ENCODE measurements at places on chromosomes 12 and 14. TPM values are rescaled to one million over a fixed set of nuclear protein-coding genes. Genes with fewer than 3 reads are reported as not detected.

DNA sequence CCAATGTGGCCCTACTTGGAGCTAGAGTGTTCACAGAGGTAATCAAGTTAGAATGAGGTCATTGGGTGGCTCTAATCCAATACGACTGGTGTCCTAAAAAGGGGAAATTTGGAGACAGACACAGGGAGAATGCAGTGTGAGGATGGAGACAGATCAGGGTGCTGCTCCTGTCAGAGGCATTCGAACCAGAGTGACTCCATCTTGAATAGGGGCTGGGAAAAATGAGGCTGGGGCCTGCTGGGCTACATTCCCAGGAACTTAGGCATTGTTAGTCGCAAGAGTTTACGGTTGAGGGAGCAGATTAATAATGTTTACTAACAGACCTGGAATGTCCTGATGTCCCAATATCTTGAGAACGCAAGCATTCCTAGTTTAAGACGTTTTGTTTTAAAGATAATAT is 20.2 kb downstream of the TNFAIP2 start:
- no peak for DNase-seq

- DNase-seq = no peak
Measured at GRCh38 chr14:65065719-65066118, 36.6 kb downstream of the MAX start.

DNA sequence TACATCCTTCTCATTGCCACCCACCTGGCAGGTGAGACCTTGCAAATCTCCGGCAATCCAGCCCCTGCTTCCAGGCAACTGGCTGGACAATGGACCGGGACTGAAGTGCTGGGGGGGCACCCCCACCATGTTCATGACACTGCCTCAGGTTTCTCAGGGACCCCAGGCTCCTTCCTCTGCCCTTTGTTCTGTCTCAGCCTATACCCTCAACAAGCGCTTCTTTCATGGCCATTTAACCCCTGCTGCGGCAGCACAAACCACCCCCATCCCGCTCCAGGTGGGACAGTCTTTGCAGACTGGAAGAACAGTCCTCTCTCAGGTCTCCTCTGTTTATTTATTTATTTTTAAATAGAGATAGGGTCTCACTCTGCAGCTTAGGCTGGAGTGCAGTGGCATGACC is 7.6 kb downstream of the ISM2 start:
- no peak for DNase-seq

DNA sequence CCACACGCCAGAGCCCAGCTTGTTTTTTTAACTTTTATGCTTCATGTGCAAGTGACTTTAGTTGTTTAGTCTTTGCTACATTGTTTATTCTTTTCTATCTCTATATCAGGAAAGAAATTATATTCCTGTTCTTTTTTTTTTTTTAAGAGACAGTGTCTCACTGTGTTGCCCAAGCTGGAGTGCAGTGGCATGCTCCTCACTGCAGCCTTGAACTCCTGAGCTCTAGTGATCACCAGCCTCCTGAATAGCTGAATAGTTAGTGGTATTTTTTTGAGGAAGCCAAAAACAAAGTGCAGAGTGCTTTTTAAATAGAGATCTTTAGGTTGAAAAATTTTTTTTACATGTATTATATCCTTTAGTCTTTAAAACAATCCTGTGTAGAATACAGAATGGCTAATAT is 58.2 kb downstream of the ETNK1 start:
- no peak for DNase-seq

NFE2 gene
- not detected for total RNA-seq

DNA sequence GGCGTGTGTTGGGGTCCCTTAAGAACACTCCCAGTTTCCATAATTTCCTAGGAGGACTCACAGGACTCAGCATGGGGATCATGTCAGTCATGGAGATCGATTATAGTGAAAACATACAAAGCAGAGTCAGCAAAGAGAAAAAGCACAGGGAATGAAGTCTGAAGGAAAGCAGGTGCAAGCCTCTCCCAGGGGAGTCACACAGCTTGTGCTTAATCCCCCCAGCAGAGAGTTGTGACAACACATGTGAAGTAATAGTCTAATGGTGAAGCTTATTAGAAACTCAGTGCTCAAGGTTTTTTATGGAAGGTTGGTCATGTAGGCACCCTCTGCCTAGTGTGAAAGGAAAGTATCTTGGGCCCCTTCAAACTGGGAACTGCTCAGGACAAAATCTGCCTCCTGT is 149.0 kb upstream of the SEL1L start:
- no peak for DNase-seq

- DNase-seq = no peak
Measured at GRCh38 chr14:66104486-66104885, 381.7 kb upstream of the CCDC196 start.

GRCh38 chr12:80711866-80712265 is 4.4 kb downstream of the MYF6 start:
- no peak for DNase-seq

DNA sequence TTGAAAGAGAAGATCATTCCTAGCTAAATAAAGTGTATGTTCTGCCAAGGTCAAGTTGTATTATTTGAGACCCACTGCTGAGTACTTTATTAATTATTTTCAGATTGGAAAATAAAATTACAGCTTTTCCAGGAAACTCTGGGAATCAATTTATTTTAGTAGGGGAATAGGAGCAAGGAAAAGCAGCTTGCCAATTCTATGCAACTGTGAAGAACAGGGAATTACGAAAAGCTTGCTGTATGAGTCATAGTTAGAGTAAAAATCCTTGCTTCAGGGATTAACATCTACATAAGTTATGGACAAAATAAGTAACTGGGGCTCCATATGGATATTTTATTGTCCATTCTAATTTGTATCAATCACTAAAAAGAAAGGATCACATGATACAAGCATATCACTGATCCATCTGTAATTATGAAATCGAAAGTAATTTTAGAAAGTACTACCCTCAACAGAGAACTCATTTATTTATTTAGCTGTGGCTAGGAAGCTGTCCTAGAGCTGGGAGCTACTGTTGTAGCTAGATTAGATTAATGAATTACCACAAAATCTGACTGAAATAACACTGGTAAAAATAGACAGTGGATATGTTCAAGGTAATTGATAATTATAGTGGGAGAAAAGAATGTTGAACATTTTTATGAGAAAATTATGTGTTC is 303.5 kb upstream of the NPAS3 start:
- DNase-seq = no peak

GRCh38 chr12:66600903-66601302 is 78.0 kb downstream of the GRIP1 start:
- no peak for DNase-seq

CD27 gene
- 1.6 TPM for total RNA-seq

DNA sequence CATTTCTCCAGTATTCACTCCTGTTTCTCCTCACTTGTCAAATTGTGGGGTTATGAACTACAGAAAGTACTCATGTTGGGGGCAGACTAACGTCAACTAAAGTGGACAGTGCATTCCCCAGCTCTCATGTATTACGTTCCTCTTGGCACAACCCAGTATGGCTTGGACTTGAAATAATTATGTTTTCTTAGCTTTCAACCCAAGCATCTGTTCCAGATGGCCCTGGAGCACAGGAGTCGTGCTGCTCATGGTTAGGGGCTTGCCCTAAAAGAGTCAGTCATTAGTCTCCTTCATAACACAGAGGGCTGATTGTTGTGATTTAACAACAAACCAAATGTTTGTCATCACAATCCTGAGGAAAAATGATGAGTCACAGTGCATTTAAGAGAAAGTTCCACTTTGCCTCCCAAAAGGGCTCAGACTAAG is 154.4 kb downstream of the RPAP3 start:
- DNase-seq = no peak

DNA sequence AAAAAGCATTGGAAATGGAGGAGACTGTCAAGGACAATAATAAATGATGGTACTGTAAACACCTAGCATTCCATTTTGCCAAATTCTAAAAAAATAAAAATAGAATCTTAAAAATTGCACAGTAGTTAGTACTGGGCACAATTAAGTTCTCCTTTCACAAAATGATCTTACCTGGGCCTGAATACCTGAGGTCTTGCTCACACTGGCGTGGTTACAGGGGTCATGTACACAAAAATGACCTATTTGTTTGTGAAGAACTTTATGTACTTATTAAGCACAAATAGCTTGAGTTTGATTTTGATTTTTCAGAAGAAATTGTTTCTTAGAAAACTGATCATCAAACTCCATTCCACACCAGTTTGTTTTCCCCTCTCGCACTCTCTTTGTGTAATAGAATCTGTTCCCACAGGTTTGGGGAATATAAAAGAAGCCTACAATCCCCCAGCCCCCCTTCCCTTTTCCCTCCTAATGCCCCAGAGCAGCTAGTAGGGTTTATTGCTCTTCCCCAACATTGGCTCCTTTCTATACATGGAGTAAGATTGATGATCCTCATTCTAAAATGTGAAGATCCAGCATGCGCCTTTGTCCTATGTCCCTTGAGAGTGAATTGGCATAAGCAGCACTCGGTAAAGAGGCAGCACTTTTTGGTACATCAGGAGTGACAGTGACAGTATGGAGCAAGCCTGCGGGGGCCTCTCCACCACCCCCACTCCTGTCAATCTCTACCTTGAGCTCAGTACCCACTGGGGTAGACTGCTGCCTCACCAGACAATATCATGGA is 204.3 kb downstream of the ASCL1 start:
- no peak for DNase-seq

GRCh38 chr12:90499795-90500194 is 455.2 kb downstream of the CCER1 start:
- no peak for DNase-seq

GRCh38 chr14:65414961-65415589 is 2.5 kb downstream of the FUT8 start:
- DNase-seq = no peak

DNA sequence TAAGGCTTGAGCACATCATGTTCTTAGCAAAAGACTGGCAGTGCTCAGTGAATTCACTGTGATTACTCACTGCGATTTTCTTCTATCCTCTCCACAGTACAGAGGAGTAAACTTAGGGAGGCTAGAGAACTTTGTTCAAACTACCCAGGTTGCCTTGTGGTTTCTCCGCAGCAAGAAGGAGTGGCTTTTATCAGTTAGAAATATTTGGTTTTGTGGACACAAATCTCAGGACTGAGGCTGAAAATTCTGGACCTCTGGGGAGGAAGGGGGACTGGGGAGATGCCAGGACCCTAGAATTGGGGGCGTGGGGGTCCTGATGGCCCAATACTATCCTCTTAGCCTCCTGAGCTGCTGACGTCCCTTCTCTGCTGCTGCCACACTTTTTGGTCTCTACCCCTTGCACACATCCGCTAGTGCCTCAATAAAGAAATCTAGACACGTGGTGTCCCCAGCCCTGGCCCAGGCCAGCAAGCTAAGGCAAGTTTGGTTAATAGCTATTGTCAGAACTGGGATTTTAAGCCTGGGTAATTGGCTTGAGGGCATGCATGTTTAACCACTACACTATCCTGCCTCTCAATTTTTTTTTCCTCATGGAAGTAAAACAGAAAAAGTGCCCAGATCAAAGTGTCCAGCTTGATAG is 842 bp downstream of the OAS2 start:
- DNase-seq = no peak

SERPINA12 gene
- total RNA-seq = not detected

- DNase-seq = no peak
Measured at GRCh38 chr14:96100161-96101064, 61.3 kb downstream of the C14orf132 start.

- DNase-seq = no peak
Measured at GRCh38 chr12:128137140-128137539, 129.8 kb upstream of the TMEM132C start.

DNA sequence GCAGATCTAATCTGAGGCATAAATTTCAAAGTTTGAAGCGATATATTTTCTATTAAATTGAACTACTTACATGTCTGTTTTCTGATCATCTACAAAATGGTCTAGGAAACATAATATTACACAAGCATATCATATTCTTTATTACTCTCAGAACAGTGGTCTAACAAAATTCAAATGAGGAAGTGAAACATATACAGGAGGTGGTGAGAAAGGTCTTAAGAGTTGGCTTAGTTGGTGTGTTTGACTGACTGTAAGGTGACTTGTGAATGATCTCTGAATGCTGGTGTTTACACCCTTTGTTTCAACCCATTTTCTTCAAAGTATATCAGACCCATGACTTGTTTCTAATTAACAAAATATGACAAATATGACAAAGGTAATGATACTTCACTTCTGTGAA is 1156.8 kb downstream of the SLC16A7 start:
- DNase-seq = no peak

GRCh38 chr14:100786131-100786530 is 39.8 kb upstream of the MEG3 start:
- no peak for DNase-seq

GRCh38 chr12:53096089-53096741 is 1.3 kb upstream of the IGFBP6 start:
- DNase-seq = no peak

DNA sequence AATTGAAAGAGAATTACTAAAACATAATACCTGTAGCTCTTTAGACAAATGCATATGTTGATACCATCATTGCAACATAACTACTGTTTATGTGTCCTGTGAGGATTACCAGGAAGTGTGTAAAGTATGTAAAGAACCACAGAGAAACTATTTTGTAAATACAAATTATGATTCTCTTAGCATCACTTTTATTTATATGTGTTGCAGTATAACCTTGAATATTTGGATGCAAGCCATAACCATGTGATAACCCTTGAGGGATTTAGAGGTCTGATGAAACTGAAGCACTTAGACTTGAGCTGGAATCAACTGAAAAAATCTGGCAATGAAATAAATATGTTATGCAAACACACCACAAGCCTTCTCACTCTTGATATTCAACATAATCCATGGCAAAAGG is 77.5 kb downstream of the LRRC9 start:
- no peak for DNase-seq

MYBPC1 gene
- total RNA-seq = 1.5 TPM

CEBPE gene
- total RNA-seq = not detected

DNA sequence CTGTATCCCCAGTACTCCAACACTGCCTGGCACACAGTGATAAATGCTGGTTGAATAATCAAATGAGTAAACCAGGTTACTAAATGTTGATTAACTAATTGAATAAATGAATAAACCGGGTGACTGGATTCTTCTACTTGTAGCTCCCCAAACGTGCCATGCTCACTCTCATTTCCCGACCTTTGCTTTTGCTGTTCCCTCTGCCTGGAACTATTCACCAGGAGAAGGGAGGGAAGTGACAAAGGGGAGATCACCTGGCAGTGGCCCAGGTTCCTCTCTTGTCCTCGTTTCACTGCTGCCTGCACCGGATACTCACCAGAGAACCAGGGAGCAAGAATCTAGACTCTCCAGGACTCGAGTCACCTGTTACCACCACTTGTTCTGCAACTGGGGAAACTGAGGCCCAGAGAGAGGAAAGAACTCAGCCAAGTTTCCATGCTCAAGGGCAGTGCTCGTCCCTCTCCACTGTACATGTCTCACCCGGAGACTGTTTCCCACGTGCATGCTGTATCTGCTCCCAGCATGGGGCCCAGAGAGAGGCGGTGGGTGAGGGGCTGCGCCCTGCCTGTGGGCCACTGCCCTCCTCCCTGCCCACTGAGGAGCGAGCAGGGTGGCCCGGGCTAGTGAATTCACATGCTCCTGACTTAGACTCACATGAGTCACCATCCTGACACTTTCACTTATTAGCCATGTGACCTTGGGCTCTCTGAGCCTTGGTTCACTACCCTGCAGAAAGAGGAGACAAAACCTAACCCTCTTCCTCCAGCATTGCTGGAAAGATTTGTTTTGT is 17.7 kb upstream of the POP5 start:
- DNase-seq = no peak

MDM1 gene
- total RNA-seq = 13.4 TPM

RAD52 gene
- 21.5 TPM for total RNA-seq

All from thoracic aorta (tissue), 2 donors.